Jurkat, Clone E6-1 (cell line): ENCODE measurements at places on chromosomes 6 and 20.
A peak's percentile ranks its signal among the peaks of the same experiment; 100 is the strongest.

DNA sequence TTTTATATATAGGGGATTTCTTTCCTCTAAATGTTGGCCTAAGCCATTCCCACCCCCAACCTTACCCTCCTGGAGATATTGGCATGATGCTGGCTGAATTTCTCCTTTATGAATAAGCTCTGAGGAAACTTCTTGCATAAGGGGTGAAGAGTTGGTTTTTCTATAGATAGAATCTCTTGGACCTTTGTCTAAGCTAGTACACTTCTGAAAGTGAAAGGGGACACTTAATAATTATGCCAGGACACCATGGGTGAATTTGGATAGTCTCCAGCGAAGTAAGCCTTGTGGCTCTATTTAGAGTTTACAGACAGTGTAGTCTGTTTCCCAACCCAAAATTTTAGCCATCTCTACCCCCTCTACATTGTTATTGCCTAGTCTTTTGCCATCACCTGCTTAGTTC, 27.1 kb upstream of the FABP7 start:
- DNase-seq, result no peak

- DNase-seq, result no peak
These were observed 9.0 kb downstream of the PAK5 start for GRCh38 chr20:9829835-9830234.

GRCh38 chr6:12296604-12297003, 6.4 kb downstream of the EDN1 start:
- no peak for DNase-seq

GRCh38 chr20:11267131-11267761, 593.4 kb upstream of the JAG1 start:
- no peak for DNase-seq

- no peak for DNase-seq
These were observed 214.3 kb downstream of the TFAP2C start for GRCh38 chr20:56843386-56843785.

GRCh38 chr6:6482256-6482655, 106.3 kb upstream of the LY86 start:
- no peak for DNase-seq

GRCh38 chr20:48711696-48712464, 115.9 kb downstream of the PREX1 start:
- no peak for DNase-seq

- no peak for DNase-seq
These were observed 82.4 kb downstream of the RNF217 start for GRCh38 chr6:125044667-125045066.

DNA sequence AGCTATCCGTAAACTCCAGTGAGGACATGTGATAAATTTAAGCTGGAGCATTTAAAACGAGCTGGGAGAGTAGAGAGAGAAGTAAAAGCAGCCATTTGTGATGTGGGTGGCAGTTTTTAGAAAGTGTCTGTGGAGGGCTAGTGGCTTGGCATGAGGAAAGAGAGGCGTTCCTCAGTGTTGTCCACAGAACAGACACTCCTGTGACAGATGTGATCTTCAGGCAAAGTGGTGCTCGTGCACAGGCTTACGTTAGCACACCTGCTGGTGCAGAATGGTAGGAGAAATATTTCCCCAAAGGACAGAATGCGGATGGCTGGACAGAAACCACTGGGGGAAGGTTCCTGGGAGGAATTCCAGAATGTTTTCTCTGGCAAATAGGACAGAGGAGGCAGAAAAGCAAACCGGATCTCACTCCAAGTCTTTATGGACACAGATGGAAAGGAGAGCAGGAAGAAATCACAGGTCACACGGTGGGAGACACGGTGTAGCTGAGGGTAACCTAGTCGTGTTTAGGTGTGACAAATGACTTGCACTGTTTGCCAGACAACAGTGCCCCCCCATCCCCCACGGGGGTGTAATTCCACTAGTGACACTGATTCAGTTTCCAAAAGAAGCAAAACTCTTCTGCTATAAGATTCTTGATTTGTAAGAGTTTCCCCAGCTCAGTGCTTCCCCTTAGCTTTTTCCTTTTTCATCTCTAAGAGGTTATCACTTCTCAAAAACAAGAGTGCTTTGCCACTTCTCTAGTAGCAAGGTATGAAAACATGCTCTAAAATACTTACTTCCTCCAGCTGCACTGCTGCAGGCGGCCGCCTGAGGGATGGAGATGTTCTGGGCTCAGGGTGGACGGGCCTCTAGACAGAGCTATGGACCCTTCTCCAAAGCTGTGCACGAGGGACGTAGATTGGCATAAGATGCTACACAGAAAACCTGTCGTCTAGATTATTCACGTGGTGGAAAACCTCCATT, 293.2 kb downstream of the QKI start:
- DNase-seq, result no peak

- no peak for DNase-seq
These were observed 215.6 kb upstream of the HEY2 start for GRCh38 chr6:125533710-125534397.

DNA sequence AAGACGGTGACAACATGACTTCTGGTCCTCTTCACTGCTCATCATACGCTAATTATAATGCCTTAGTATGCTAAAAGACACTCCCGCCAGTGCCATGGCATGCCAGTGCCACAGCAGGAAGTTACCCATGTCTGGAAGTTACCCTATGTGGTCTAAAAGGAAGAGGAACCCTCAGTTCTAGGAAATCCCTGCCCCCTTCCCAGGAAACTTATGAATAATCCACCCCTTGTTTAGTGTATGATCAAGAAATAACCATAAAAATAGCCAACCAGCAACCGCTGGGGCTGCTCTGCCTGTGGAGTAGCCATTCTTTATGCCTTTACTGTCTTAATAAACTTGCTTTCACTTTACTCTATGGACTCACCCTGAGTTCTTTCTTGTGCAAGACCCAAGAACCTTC, 15.8 kb upstream of the SERPINB9 start:
- no peak for DNase-seq

- DNase-seq, result no peak
These were observed 11.0 kb downstream of the ALDH8A1 start for GRCh38 chr6:134938896-134939295.

DNA sequence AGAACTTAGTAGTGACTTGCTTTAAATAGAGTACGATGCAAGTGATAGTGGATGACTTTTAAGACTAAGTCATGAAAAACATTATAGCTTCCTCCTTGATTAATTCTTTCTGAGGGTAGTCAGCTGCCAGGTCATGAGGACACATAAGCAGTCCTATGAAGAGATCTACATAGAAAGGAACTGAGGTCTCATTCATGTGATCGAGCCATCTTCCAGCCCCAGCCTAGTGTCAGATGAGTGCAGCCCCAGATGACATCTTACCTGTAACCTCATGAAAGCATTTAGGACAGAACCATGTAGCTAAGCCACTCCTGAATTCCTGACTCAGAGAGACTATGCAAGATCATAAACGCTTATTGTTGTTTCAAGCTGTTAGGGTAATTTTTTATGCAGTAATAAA, 67.7 kb downstream of the AK9 start:
- no peak for DNase-seq

DNA sequence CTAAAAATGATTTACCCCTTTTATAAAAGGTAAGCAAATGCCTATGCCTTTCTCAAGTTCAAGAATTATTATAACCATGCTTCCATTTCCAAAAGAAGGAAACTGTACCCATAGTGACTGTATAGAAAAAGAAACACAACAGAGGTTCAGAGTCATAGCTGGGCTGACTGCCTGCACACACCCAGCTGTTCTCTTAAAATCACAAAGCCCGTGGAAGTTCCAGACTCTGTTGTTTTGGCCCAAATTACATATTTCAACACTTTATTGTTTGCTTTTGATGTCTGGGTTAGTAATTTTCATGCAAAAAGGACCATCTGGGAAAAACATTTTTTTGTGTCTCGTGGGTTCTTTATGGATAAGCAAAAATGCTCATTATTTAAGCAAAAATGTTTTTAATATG, 99.2 kb downstream of the LCA5 start:
- no peak for DNase-seq

DNA sequence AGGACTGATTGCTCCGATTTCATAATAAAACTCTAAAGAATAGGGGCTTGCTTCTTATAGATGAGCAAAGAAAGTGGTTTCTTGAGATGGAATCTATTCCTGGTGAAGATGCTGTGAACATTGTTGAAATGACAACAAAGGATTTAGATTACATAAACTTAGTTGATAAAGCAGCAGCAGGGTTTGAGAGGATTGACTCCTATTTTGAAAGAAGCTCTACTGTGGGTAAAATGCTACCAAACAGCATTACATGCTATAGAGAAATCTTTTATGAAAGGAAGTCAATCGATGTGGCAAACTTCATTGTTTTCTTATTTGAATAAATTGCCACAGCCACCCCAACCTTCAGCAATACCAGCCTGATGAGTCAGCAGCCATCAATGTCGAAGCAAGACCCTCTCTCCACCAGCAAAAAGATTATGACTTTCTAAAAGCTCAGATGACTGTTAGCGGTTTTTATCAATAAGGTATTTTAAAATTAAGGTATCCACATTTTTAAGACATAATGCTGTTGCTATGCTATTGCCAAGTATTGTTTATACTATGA, 12.7 kb upstream of the MTRF1L start:
- DNase-seq, result no peak

GRCh38 chr6:75478929-75479328, 14.7 kb downstream of the FILIP1 start:
- DNase-seq, result no peak

- DNase-seq, result no peak
These were observed 69.3 kb upstream of the SYNJ2 start for GRCh38 chr6:157912326-157912725.

DNA sequence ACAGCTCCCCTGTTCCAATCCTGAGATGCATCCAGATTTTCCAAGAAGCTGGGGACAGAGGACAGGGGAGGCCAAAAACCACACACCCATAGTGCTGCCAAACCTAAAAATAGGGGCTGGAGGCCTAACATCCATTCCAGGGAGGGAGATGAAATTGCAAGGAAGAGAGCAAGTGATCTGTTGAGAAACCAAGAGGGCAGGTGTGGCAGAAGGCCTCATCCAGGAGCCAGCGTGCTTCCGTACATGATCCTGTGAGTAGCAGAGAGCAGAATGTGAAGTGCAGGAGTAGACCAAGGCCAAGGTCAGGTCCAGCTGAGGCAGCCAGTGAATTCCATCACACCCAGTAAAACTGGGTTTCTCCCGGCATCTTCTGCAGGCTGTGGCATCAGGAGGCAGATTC, 167.7 kb upstream of the RIN2 start:
- no peak for DNase-seq

- no peak for DNase-seq
These were observed 30.6 kb upstream of the ZBTB24 start for GRCh38 chr6:109513571-109514071.

GRCh38 chr6:19135706-19136105, 701.5 kb upstream of the ID4 start:
- DNase-seq, result no peak

DNA sequence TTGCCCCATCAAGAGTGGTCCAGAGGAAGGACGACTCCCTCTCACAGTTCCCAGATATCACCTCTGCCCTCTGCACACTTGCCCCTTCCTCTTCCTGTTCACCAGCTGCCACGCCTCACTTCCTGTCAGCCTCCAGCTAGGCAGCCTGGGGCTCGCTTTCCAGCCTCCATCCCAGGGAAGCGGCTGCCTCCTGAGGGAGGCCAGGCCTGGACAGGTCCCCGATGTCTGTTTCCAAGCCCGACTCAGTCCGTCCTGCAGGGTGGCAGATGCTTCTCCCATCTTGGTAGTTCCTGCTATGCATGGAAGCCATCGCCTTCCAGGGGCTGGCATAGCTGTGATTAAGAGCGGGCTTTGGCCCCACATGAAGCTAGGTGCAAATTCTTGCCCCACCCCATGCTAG, 233.5 kb upstream of the PMEPA1 start:
- no peak for DNase-seq

- DNase-seq, result no peak
These were observed 500.3 kb upstream of the PTCHD4 start for GRCh38 chr6:48611332-48611731.

- no peak for DNase-seq
These were observed 173.4 kb downstream of the BMP7 start for GRCh38 chr20:57092900-57093530.

- no peak for DNase-seq
These were observed 71.2 kb upstream of the EMILIN3 start for GRCh38 chr20:41437836-41438235.

GRCh38 chr6:108711071-108711470, 137.2 kb upstream of the ARMC2 start:
- no peak for DNase-seq

DNA sequence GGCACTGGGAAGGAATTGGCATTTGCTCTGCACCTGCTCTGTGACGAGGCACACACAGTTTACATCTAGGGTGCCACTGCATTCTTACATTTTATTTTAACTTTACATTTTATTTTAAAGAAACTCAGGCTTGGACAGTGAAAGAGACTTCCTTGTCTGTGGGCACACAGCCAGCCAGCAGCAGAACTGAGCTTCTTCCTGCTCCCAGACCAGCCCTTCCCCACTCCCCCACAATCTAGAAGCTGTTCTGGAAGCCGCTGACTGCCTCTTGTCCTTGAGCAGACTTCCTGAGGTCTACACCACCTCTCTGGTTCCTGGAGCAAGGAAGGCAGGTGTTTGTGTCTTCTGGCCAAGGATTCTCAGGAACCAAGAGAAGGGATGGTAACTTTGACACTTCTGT, 27.9 kb upstream of the CD93 start:
- DNase-seq, result no peak

GRCh38 chr20:61295682-61296628, 43.9 kb downstream of the CDH4 start:
- DNase-seq, result no peak

DNA sequence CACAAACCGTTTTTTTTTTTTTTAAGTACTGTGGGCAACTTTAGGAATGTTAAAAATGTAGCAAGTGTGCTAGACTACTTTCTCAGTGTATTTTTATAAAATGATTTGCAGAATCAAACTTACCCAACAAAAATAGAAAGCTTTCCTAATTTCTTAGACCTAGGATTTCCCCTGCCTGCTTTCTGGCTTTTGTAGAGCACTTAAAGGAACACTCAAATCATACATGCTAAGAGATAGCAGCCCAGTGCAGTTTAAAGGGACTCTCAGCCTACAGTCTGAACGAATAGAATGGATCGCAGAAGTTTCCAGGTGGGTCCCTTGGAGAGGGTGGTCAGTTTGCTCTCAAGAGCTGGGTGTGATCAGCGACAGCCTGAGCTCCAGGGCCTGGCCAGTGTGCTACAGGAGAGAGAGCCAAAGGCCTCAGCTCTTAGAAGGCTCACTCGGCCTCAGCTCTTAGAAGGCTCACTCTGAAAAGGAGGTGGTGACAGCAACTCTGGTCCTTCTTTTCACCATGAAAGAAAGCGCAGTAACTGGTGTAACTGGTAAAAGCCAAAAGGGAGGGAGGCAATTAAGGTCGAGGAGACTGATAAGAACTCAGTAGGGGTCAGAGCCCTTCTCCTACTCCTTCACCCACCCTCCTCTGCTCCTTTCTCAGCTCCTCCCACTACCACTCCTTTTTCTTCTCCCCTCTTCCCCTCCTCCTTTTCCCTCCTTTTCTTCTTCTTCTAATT, 142.4 kb downstream of the ZFP64 start:
- DNase-seq, result no peak

- DNase-seq, result no peak
These were observed 23.3 kb downstream of the NOX3 start for GRCh38 chr6:155432293-155432692.

GRCh38 chr20:7859356-7859802, 80.9 kb downstream of the HAO1 start:
- DNase-seq, result peak; percentile 32

- no peak for DNase-seq
These were observed 29.7 kb downstream of the SLC12A5 start for GRCh38 chr20:46058599-46059281.
